NCI-H1694 treated with DMSO at 0.1 percent for 48 hours (cell line): ENCODE measurements at places on chromosomes 7 and 10.
A peak's percentile ranks its signal among the peaks of the same experiment; 100 is the strongest.

DNA sequence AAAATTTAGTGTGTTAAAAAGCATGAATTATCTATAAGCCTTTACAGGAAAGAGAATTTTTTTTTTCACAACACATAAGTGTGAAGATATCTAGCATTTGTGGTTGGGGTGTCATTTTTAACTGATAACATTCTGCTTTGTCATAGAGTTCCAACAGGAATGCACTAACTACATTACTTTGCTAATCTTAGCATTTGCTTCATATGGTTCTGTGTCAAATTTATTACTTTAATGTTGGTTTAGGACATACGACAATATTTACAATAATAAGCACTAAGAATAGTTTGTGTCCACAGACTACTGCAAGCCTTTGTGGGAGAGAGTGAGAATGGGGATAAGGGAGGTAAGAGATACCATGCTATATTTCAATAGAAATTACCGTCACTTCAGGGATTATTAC is 40.6 kb upstream of the MAGI2 start:
- no peak for DNase-seq

- DNase-seq, result peak; percentile 25
These were observed 4.4 kb downstream of the RASSF4 start for GRCh38 chr10:44963772-44964633.

DNA sequence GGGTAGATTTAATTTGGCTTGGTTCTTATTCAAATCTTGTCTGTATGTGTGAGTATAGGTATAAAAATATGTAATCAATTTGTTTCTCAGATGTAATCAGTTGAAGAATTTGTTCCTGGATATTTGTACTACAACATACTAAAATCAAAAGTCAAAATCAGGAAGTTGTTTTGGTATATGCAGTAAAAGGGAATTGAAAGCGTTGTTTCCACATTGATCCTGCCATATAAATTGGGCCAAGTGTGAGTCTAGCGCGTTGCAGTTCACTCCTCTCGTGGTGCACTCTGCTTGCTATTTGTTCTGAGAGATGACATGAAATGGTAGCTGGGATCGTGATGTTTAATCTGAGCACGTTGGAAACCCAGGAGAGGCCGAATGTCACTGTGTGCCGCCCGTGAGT is 55.9 kb downstream of the SHH start:
- DNase-seq, result no peak

DNA sequence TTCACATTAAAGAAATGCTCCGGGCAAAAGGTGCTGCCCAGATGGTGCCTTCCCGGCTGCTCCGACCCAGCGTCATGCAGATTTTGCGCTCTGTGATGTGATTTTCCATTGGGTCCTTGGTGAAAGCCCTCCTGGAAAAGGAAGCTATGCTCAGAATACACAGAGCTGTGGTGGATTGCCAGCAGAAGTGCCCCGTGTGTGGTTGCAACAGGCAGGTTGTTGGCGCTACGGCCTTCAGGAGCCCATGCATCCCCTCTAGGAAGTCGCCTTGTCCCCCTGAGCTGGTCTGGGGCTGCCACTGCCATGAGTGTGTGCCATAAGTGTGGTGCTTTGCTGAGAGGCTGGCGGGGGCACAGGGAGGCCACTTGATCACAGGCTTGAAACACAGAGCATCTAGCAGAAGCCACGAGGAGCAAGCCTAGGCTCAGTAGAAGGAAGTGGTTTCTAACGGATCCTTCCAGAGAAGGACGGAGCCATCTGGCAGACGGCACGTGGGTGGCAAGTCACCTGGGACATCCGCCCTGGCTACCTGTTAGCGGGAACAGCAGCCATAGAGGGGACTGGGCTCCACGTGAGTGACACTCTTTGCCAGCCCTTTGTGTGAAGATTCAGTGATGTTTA is 210.9 kb downstream of the CUX1 start:
- DNase-seq, result no peak

- no peak for DNase-seq
These were observed 360.9 kb downstream of the NEBL start for GRCh38 chr10:20535897-20536881.

DNA sequence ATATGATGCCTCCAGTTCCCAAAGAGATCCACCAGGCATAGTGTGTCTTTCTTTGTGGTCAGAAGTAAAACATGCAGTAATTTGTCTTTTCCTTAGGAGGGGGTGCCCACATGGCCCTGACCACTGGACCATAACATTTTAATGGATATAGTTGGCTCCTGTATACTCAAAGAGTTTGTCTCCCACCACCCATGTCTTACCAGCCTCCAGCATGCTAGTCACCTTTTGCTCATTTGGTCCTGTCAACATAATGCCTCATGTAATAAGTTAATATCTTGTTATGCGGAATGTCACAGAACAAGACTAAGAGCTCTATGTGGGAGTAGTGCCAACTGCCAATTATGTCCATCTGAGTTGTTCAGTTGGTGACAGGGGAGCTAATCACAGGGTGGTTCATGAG is 83.4 kb upstream of the IFRD1 start:
- DNase-seq, result peak; percentile 7

DNA sequence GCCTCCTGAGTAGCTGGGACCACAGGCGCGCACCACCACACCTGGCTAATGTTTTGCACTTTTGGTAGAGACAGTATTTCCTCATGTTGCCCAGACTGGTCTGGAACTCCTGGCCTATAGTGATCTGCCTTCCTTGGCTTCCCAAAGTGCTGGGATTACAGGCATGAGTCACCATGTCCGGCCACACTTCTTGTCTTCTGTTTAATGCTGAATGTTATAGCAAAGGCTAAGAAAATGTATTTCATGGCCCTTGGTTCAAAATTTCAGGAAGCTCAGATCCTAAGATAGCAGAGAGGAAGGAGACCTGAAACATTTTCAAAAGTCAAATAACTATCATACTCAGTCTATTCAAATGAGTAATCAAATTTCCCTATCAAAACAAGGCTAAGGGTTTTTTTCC is 229.6 kb downstream of the BAMBI start:
- no peak for DNase-seq

- DNase-seq, result no peak
These were observed 154.0 kb upstream of the KLF14 start for GRCh38 chr7:130887957-130888371.

GRCh38 chr10:96614515-96614914 is 27.7 kb upstream of the TM9SF3 start:
- peak; percentile 74 for DNase-seq

DNA sequence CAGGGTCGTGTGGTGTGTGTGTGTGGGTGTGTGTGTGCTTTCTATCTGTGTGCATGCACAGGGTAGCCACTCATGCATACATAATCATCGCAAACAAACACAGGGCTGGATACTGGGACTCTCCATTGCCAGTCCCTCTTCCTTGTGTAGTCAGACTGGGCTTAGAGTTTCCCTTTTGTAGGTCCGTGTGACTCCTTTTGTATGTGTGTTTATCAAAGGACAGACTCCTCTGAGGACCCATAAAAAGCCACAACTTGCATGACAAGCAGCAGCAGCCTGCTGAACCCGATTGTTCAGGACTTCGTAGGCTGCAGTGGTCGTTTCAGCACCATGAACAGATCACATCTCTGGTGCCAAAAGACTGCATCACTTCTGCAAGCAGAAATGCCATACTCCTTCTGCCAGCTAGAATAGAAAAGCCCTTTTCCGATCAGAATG is 895 bp downstream of the VSTM2A start:
- DNase-seq, result no peak

DNA sequence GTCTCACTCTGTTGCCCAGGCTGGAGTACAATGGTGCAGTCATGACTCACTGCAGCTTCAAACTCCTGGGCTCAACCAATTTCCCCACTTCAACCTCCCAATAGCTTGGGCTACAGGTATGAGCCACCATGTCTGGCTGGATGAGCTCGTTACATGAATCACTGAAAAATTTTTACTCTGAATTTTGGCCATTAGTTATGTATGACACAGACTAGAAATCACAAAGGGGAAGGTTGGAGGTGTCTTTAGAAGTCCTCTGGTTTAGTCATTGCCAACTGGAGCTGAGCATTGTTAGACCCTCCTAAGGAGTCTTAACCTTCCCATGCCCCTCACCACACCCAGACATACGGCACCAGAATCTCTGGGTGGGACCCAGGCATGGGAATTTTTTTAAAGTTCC is 34.7 kb downstream of the SVIL start:
- DNase-seq, result no peak

GRCh38 chr10:3570131-3570729 is 214.8 kb downstream of the KLF6 start:
- no peak for DNase-seq

DNA sequence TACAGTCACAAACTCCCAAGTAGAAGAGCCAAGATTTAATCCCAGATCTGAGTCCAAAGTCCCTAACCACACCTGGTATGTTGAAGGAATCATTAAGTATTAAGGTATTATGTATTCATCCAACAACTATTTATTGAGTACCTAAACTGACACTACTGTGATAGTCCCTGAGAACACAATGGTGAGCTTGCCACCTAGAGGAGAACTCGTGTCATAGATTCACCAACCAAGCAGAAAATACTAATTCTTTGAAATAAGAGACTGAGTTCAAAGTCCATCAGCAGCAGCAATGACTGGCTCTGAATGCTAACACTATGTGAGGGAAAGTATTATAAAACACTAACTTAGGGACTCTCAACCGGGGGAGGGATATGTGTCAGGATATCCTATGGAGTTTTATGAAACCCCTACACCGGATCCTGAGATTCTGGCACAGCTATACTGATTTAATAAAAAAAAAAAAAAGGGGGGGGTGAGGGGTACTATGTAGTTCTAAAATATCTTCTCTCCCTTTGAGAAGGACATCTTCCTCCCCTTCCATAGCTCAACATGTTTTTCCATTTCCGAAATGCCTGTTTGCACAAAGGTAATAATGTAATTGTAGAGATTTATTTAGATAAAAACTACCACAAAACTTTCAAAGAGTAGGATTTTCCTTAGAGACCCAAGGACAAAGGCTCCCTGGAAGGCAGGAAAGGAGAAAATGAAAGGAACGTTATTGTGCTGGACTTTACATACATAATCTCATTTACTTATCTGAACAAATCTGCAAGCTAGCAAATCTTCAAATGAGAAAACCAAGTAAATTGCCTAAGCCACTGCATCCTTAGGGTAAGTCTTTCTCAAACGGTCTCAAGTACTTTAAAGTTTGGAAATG is 1.6 kb downstream of the NCOA4 start:
- DNase-seq, result peak; percentile 46

GRCh38 chr7:37162106-37162505 is 286.6 kb downstream of the ELMO1 start:
- no peak for DNase-seq

GRCh38 chr7:108722561-108722960 is 152.9 kb downstream of the DNAJB9 start:
- no peak for DNase-seq

- DNase-seq, result no peak
These were observed 37.9 kb downstream of the GPR26 start for GRCh38 chr10:123704076-123704475.

DNA sequence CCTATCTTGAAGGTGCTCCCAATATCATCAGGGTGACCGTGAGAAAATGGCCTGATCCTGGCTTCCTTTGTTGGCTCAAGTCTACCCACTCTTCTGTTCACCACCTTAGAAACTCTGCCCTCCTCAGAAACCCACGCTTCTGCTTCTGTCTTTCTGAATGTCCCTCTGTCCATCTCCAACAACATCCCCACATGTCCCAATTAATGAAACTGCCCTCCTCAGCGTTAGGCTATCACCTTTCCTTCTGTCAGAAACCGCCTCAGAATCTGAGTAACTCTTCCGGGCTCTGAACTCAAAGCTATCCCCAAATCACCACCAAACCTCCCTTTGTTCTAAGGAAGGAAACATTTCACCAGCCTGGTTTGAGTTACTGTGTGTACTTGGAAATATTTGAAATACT is 315.8 kb upstream of the ZNF32 start:
- DNase-seq, result no peak

GRCh38 chr10:75658915-75659314 is 227.5 kb downstream of the LRMDA start:
- DNase-seq, result no peak

DNA sequence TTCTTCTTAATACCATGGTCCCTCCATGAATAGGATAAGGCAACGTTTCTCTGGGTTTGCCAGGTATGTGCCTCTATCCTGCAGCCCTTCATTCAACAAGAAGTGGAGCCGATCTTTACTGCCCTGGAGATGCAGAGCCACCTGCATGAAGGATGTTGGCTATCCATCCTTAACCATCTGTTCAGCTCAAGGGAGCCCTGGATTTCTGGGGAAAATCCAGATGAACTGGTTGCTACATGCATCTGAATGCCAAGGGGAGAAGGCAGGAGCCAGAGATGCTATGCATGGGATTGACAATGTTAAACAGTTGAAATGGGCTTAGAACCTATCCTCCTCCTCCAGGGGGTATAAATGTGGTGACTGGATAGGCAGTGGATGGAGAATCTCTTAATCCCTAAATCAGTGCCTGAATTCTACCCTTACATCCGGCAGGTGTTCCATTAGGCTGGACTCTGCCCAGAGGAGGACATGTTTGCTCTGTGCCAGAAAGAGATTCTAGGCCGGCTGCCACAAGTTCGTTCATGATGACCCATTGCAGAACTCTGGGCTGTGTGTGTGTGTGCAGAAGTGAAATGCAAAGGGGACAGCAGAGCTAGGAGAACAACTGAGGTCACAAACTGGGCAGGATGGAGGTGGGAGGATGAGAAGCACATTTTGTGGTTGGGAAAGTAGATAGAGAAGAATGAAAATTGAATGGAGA is 15.6 kb downstream of the CPED1 start:
- no peak for DNase-seq

GRCh38 chr7:1369916-1370657 is 89.2 kb downstream of the MICALL2 start:
- DNase-seq, result no peak

GRCh38 chr7:123974326-123974908 is 49.4 kb downstream of the SPAM1 start:
- DNase-seq, result no peak

GRCh38 chr10:54444170-54444569 is 356.9 kb downstream of the PCDH15 start:
- no peak for DNase-seq

GRCh38 chr10:19572056-19572455 is 244.2 kb upstream of the PLXDC2 start:
- DNase-seq, result no peak

- DNase-seq, result no peak
These were observed 14.0 kb upstream of the INSIG1 start for GRCh38 chr7:155283565-155284194.
